Adipocyte (in vitro differentiated cells): ENCODE measurements at places on chromosomes 16 and 17.

GRCh38 chr16:15509593-15510535, 75.5 kb downstream of the BMERB1 start:
- DNase-seq: no peak

DNA sequence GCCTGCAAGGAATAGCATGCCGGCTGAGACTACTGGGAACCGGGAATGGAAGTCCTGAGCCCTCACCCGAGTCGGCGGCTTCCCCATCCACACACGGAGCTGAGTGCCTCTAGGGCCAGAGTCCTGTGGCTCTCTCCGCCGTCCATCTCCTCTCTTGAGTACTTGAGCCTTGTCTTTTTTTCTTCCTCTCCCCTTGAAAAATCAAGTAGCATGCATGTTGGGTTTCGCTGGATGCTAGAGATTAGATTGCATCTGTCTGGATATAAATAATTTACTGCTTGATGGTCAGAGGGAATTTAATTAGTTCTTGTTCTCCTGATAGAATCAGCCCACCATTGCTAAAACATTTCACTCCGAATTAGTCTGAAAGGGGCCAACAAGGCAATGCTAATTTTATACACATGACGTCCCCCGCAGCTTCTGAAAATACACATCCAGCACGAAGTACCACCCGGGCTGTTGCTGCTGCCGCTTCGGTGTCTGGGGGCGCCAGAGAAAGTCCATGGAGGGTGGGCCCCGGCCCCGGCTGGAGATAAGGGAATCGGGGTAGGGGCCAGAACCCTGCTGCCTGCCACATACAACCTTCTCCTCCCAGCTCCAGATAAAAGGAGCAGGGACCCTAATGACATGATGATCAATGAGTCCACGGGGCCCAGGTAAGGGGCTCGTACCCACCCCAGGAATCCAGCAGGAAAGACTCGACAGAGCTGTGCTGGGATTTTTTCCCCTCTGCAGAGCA, 48.5 kb downstream of the RBFOX3 start:
- DNase-seq: no peak

DNA sequence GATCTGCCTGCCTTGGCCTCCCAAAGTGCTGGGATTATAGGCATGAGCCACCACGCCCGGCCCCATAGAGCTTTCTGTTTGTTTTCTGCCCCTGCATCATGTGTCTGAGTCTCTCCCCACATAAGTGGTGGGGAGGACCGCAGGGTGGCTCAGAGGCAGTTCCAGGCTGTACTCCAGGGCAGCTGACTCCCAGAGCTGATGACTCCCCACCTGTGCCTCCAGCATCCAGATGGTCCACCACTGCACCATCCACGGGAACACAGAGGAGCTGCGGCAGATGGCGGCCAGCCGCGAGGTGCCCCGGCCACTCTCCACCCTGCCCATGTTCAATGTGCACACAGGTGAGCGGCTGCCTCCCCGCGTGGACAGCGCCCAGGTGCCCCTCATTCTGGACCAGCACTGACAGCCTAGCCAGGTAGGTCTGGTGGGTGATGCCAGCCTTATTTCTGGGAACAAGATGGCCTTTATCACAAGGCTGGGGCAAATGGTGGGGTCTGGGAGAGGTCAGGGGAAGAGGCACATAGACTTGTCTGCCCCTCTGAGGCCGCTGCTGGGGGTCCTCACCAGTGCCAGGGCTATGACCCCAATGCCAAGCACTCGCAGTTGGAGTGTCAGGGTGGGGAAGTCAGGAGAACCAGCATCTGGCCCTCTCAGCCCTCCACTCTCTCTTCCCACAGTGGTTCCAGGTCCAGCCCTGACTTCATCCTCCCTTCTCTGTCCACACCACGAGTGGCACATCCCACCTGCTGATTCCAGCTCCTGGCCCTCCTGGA, 9.4 kb downstream of the SGCA start:
- DNase-seq: no peak

DNA sequence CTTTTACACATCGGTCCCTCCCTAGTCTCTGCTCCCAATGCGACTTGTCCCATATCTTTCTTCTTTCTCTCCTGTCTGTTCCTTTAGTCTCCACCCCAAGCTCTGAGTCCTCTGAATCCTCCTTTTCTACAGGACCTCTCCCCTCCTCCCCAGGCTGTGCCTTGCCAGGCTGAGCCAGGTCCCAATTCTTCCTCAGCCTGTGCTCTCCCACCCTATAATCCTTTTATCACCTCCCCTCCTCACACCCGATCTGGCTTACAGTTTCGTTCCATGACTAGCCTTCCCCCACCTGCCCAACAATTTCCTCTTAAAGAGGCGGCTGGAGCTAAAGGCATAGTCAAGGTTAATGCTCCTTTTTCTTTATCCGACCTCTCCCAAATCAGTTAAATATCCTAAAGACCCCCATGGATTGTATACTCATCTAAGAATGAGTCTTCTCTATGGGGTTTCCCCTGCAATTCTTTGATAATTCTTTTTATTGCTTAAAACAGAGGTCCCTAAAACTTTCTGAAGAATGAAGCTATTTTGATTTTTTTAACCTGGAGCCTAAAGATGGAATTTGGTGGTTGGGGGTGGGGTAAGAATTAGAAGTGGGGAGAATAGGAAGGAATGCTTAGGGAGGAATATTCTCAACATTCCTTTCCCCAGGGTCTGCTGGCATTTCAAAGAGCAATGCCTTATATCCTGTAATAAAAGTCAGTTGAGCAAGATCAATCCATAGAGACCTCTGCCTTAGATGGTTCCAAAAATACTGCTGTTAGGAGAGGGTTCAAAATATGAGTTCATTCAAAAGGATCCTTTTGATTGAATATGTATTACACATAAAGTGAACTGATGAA, 102.8 kb downstream of the MYO1D start:
- DNase-seq: no peak

DNA sequence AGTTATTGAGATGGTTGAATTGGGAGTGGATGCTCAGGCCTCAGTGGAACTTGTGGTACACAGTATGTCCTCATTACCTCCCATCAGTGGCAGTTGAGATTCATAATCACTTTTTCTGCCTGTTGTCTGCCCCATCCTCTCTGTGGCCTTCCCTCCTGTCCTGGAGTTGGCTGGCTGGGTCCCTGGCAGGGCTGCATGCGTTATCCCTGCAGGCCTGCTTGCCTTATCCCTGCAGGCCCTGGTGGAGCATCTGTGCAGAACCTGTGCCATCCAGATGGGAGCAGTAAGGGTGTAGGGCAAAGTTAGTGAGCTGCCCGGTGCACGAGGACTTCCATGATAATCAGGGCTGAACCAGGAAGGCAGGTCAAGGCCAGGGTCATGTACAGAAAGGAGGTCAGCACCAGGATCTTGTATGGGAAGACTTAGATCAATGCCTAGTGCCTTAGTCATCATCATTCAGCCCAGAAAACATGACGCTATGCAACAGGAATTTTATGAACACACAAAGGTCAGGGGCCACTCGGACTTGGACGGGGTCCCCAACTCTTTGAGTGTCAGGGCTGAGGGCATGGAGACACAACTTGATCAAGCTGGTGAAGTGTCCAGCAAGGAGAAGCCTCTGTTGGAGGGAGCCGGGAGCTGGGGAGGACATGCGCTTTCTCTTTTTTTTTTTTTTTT, 47.2 kb downstream of the ABCC1 start:
- peak; percentile 71 for DNase-seq

DNA sequence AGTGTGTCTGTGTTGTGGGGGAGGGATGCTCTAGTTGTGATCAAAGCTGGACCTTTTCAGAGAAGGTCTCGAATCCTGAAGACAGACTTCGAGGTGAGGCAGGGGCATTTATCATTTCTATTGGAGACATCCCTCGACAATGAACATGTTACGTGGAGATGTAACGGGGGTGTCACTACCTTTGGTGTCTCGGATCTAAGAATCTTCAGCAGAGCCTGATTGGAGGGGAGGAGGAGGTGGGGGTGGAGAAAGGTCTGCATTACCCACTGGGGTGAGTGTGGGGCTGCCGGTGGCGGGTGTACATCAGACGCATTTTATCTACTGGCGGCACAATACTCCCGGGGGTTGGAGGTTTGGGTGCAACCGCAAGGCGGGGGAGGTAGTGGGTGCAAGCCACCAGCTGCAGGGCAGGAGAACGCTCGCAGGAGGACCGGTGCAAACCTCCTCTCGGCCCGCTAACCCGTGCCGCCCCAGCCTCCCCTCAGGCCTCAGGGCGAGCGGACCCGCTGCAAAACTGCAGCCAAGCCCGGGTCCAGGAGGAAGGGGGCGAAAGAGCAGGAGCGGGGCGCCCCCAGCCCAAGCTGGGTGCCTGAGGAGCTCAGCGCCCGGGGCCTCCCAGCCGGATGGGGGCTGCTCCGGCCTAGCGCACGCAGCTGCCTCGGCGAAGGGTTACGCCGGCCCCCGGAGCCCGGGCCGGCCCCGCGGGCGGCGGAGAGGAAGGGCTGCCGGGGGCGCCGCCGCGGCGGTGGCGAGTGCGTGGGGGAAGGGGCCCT, 735 bp downstream of the ZNF652 start:
- DNase-seq: peak; percentile 51

GRCh38 chr17:14044702-14045101, 24.6 kb upstream of the COX10 start:
- DNase-seq: no peak

DNA sequence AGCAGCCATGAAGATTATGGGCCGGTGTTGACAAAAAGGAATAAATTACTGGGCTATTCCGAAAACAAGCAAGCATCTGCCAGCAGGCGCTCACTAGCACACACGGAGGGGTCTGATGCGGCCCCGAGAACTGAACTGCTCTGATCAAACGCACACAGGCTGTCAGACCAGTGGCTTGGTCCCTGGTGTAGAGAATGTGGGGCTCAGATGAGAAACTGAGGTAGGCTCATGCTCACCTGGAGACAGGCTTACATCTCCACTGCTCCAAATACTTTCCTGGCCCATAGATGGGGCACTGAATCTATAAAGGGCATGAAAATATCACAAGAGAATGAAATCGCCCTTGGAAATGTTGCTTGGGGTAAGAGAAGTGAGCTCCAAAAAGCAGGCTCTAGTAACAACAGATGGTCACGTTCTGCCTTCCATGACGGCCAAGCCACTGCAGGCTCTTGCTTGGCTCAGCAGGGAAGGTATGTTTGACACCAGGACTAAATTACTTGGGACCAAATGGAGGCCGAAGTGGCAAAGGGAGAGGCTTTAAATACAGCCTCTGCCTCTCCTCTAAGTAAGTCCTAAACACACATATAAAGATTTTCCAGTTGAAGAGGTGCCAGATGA, 5.4 kb downstream of the ABR start:
- no peak for DNase-seq
